CD4-positive, alpha-beta T cell treated with Interleukin-21 for 1 hour (primary cell): ENCODE measurements at places on chromosomes 6 and 20.
A peak's percentile ranks its signal among the peaks of the same experiment; 100 is the strongest.

GRCh38 chr6:126035764-126036163 is 49.4 kb downstream of the TRMT11 start:
- DNase-seq: no peak

GRCh38 chr6:2073476-2073875 is 171.9 kb downstream of the GMDS start:
- no peak for DNase-seq

GRCh38 chr6:53112871-53113270 is 35.8 kb downstream of the GCM1 start:
- DNase-seq: no peak

DNA sequence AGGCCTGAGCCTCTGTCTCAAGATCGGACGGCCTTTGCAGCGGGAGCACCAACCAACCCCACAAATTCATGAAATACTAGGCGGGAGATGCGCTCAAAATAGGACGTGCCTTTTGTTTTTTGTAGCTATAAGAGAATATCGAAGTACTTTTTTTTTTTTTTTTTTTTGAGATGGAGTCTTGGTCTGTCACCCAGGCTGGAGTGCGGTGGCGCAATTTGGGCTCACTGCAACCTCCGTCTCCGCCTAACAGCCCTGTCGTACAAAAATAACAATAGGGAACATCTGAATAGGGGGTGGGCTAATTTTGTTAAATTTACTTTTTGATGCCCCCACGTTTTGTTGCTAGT is 5.9 kb upstream of the TUBB2A start:
- DNase-seq: no peak

GRCh38 chr20:36018208-36018988 is 50.0 kb downstream of the CNBD2 start:
- no peak for DNase-seq

- no peak for DNase-seq
Measured at GRCh38 chr6:168045706-168046620, 33.0 kb downstream of the FRMD1 start.

GRCh38 chr6:101458336-101458735 is 64.8 kb downstream of the GRIK2 start:
- DNase-seq: no peak

- DNase-seq: no peak
Measured at GRCh38 chr20:14989535-14990290, 652.3 kb upstream of the FLRT3 start.

DNA sequence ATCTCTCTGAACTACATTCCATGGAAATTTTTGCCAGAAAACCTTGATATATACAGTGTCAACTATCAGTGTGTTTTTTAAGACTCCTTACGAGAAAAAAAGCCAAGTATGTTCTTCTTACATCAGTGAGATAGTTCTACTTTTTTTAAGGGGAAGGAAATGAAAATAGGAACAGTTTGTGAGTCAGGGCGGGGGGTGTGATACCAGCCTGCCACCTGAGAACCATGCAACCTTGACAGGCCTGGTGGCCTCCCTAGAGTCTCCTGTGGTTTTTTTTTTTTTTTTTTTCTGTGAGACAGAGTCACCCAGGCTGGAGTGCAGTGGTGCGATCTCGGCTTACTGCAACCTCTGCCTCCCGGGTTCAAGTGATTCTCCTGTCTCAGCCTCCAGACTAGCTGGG is 96.3 kb upstream of the GCM1 start:
- DNase-seq: peak; percentile 14

- no peak for DNase-seq
Measured at GRCh38 chr6:166657531-166657930, 30.5 kb upstream of the RPS6KA2 start.

DNA sequence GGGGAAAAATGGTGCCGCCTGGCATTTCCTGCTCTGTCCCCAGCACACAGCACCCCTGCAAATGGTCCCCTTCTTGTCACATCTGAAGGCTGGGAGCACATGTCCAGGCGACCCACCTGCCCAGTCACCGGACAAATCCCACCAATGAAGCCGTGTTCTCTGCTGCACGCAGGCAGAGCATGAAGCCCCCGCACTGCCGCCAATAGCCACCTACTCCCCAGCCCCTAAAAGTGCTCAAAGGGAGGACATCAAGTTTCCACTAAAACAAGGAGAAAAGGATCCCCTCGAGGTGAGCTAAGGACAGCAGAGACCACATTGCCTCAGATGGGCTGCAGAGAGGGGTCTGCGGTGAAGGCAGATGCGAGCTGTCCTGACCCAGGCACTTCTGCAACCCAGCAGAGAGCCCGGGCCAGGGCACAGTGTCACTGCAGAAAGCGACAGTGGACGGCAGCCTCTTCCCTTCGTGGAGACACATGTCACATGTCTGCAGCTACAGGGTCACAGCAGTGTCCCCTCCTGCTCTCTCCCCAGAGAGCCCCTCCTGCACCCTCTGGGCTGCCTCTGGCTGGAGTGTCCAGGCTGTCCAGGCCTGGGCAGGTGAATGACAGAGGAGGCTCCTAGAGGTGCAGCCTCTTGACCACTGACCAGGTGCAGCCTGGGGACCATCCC is 221.5 kb downstream of the PREX1 start:
- no peak for DNase-seq

DNA sequence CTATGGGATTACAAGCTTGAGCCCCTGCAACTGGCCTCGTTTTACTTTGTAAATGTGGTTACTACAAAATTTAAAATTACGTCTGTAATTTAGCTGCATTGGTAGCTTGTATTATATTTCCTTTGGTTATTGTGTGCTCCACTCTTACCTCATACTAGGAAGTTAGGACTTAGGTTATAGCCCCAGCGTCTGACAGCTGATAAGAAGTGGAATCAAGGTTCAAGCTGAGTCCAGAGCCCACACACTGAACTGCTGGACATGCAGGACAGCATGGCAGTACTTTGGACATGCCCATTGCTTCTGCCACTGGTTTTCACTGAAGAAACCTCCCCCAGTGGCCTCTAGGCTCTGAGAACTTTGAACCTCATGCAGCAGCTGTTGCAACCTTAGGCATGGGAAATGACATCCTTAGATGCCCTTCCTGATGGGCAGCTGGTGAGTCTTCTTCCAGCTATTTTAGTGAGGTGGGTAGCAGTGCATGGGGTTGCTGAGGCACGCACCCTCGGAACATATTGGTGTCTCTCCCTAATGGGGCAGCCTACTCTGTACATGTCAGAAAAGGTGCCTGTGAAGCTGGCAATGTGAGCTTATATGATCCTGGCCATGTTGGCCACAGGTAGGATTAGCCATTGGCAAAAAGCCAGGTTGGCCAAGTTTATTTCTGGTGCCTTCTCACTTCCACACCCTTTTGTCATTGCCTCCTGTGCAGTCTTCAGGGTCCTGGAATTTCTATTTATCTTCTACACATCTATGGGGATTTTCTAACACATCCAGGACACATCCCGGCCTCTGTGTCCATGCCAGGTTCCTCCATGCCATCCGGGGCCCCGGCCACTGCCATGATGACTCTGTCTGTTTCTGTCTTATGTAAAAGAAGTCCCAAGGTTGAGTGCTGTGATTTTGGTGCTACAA is 85.3 kb downstream of the CDS2 start:
- no peak for DNase-seq

DNA sequence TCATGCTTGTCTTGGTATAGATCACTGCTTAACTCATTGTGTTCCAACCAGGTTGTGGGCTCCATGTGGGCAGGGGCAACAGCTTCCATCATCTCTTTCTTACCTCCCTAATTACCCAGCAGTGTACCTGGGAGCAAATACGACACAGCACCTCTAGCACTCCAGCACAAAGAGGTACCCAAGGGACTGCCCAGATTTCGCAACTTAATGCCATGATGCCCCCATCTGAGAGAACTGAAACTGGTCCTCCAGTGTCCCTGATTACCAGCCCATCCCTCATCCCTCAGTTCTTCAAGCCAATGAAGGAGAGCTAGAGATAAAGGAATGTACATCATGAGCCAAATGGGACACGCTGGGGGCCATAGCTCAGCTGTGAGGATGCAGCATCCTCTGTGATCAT is 41.9 kb upstream of the MDGA1 start:
- DNase-seq: no peak

DNA sequence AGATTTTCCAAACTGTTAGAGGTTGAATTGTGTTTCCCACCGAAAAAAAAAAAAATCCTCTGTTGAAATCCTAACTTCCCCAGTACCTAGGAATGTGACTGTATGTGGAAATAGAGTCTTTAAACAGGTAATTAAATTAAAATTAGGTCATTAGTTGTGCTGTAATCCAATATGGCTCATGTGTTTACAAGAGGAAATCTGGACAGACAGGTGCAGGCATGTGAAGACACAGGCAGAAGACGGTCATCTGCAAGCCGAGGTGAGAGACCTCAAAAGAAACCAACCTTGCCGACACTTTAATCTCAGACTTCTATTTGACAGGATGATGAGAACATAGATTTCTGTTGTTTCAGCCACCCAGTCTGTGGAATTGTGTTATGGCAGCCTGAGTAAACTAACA is 28.6 kb upstream of the EZR start:
- no peak for DNase-seq

- no peak for DNase-seq
Measured at GRCh38 chr20:20085812-20086211, 33.5 kb downstream of the CFAP61 start.

DNA sequence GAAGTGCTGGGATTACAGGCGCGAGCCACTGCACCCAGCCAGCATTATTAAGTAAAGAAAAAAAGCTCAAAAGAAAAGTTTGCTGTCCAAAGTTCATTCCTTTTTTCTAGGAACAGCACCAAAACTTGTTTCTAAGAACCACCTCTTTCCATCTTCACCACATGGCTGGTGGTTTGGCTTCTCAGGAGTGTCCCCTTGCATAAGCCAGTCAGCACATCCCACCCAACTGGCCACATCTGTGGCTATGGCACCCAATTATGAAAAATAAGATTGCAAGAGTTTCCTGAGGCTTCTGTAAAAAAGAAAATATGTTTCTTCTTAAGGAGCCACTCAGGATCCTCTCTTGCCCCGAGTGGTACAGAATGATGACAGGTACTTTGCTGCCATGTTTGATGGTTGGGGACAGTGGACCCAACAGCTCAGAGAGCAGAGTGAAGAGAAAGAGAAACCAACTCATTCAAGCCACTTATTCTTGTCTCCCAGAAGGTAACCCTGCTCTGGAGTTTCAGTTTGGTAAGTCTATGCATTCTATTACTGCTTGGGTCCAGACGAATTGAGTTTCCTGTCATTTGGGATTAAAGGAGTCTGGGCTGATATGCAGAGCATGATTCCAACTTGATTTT is 65.3 kb downstream of the PSMB1 start:
- DNase-seq: no peak

DNA sequence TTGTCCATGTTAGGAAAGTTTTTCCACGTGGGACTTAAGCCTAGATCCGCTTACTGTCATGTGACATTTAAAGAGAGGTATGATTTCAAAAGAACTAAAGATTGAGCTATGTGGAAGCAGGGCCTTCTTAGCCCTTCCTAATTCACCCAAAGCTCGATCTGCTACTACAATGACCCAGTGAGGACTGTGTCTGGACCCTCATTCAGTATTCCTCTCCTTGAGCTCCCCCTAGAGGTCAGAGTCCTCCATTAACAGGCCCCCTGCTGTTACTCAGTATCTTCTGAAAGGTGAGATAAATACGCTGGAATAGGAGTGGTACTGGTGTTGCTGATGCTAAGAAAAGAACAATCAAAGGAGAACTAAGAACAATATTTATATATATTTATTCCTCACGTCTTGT is 414.0 kb downstream of the GJA1 start:
- peak; percentile 8 for DNase-seq

GRCh38 chr6:321158-321438 is 28.8 kb downstream of the DUSP22 start:
- DNase-seq: no peak

GRCh38 chr6:27545271-27546046 is 72.6 kb upstream of the ZNF184 start:
- DNase-seq: no peak

- DNase-seq: no peak
Measured at GRCh38 chr20:60899320-60899719, 352.7 kb upstream of the CDH4 start.

DNA sequence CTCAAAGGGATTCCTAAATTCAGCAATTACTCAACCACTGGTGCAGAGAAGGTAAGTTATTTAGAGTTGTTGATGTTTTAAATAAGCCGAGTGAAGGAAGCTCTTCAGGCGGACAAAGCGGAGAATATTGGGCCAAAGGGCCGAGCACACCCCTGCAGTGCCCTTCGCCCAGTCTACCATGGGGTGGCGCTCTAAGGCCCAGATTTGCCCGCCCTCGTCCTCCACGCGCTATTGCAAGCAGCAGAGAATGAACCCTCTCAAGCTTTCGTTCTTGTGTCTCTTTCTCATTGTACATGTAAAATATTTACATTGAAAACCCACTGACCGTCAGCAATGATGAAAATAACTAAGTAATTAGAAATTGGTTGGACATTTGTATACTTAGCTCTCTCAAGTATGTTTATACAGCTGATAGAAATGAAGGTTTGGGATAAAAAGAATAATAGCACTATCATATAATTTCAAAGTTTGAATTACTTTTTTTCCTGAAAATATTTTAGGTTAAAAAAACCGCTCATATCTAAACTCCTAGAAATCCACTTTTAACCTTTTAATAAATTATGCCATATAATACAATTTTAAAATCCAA is 195.0 kb upstream of the CEP162 start:
- DNase-seq: no peak

GRCh38 chr6:38495518-38495917 is 144.2 kb downstream of the BTBD9 start:
- no peak for DNase-seq

- DNase-seq: no peak
Measured at GRCh38 chr6:5566718-5567117, 305.4 kb downstream of the FARS2 start.

DNA sequence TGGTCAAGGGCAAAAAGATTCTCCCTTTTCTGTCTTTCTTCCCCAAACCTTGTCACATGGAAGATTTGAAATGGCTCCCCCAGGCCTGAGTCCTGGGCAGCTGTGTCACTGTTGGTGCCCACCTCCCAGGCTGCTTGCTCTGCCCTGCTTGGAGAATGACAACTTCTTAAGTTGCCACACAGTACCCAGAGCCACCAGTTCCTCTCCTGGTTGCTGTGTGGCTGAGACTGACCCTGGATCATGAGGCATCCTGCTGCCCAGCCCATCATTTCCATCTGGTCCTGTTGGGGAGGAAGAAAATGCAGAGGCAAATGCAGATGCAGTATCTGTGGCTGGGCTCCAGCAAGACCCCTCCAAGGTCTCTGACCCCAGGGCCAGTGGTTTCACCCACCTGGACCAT is 113.7 kb downstream of the PHACTR3 start:
- no peak for DNase-seq

GRCh38 chr20:15487682-15488081 is 1085.6 kb downstream of the KIF16B start:
- DNase-seq: no peak

- DNase-seq: no peak
Measured at GRCh38 chr6:89963391-89963790, 69.1 kb downstream of the GJA10 start.

GRCh38 chr20:17066902-17067301 is 159.9 kb upstream of the PCSK2 start:
- DNase-seq: no peak

- DNase-seq: no peak
Measured at GRCh38 chr6:170176136-170176897, 114.6 kb downstream of the DLL1 start.

GRCh38 chr6:113050979-113051378 is 703.8 kb downstream of the RFPL4B start:
- no peak for DNase-seq
